Stimulated activated CD4-positive, alpha-beta T cell treated with anti-CD3 and anti-CD28 coated beads, Interleukin-1b, Interleukin-23, amount 100 ng/mL, for 4 hours (primary cell): ENCODE measurements at places on chromosomes 2 and 18.

- DNase-seq: no peak
These were observed 67.9 kb downstream of the BIRC6 start for GRCh38 chr2:32424739-32425138.

DNA sequence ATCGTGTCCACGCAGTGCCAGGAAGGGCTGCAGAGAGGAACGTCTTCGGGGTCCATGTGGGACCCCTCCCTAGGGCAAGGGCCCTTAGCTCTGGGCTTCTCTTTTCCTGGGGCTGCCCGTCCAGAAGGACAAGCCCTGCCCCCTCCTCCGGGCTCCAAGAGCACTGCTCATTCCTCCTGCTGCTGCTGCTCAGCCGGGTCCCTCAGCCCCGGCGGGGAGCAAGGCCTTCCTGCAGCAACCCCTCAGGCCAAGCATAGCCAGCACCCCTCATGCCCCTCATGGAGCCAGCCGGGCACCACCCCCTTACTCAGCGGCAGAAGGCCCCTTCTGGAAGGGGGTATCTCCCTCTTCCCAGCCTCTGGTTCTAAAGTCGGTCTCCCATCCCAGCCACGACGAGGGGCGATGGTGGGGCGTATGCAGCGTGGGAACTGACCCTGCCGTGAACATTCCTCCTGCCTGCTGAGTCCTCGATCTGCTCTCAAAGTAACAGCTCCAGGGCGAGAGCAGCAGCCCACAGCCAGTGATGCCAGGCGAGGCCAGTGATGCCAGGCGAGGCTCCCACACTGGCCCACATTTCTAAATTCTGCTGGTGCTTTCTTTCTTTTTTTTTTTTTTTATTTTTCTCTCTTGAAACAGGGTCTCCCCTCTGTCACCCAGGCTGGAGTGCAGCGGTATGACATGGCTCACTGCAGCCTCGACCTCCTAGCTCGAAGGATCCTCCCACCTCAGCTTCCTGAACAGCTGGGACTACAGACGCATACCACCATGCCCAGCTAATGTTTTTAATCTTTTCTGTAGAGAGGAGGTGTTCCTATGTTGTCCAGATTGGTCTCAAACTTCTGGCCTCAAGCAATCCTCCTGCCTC, 99.7 kb downstream of the HDAC4 start:
- no peak for DNase-seq

DNA sequence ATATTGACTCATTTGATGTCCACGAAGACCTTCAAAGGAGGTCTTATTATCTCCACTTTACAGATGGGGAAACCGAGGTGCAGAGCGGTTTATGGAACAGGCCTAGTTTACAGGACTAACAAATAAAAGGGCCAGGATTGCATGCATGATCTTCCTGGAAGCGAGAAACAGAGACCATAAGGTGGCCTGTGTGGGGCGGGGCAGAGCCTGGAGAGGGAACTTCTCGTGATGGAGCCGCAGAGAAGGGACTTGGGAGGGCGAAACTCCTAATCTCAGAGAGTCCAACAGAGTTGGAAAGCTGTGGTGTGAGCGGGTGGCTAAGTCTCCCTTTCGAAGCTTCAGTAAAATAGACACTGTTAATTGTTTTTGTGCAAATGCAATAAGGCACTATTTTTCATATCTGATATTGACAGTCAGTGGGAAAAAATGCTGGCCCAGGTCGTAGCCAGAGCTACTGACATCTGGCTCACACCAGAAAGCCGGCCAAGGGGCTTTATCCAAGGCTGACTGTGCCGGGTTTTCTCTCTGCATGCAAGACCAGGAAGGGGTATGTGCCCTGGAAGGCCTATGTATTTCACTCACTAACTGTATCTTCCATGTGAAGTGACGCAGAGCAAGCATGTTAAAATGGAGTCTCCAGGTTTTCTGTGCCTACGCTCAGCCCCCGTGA, 4.5 kb downstream of the INPP5D start:
- no peak for DNase-seq

DNA sequence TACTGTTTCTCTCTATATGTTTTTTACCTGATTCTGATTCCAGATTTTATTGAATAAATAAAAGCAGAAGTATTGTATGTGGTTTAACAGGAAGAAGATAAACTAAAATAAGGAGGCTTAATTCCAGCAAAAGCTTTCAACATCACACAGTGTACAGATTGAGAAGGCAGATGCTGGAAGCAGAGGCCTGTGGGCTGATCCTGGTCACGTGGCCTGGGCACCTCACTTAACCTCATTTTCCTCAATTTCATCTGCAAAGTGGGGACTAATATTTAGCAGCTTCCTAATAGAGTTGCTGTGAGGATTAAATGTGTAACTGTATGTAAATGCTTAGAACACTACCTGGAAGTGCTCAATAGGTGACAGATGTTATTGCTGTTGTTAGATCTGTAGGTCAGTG, 58.0 kb downstream of the CDCA7 start:
- no peak for DNase-seq

- no peak for DNase-seq
These were observed 109.3 kb upstream of the ZNF516 start for GRCh38 chr18:76604108-76604934.

DNA sequence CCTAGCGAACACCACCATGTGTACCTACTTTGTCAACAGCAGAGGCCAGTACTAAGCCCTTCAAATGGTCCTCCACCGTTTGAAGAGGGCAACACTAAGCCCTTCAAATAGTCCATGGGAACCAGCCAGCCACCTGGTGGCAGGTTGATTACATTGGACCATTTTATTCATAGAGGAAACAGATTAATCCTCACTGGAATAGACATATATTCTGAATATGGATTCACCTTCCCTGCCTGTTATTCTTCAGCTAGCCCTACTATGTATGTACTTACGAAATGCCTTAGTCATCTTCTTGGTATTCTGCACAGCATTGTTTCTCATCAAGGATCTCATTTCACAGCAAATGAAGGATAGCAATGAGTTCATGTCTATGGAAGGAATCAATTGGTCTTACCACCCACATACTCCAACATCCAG, 10.0 kb upstream of the ZNF396 start:
- no peak for DNase-seq

- DNase-seq: no peak
These were observed 134.4 kb downstream of the IKZF2 start for GRCh38 chr2:213016984-213017351.

GRCh38 chr2:8576525-8577167, 105.2 kb upstream of the ID2 start:
- no peak for DNase-seq

DNA sequence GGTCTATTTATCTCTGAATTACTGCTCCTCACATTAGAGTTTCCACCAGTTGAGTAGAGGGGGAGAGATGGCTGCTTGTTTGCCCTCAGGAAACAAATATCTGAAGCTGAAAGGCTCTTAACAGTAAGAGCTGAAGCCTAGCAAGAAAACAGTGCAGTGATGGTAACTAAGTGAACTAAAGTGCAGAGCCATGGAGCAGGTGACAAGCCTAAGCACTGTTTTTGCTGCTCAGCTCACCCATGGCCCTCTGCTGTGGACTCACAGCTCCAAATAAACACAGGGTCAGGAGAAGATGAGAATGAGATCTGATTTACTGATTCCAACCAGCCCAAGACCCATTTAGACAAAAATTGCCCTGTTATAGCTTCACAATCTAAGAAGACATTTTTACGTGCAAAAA, 118.4 kb downstream of the ETAA1 start:
- no peak for DNase-seq
